ENCODE measurements at places on chromosomes 13 and 19.

DNA sequence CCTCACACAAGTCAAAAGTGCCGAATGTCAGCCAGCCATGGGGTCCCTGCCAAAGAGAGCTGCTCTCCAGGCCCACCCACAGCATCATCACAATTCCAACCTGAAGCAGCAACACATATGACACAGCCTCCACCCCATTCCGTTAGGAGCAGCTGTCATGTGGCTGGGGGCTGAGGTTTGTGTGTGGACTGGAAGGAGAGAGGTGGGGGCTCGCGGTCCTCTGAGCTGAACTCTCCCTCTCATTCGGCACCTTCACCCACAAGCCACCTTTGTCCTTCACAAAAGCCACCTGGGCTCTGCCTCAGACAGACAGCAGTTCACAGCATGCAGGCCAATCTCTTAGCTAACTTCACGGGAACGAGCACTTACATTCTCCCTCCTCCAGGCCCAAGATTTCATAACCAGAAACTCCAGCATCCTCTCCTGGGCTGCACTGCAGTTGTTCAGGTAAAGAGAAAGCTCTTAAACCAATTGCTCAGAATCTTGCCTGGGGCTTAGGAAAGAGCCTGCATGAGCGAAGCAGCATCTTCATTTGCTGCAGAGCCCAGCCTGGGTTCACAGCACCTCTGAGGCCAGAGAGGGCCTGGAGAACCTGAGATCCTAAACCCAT, 7.2 kb downstream of the RAB20 start:
- no peak for DNase-seq

GRCh38 chr13:111120422-111120821, 5.3 kb downstream of the ARHGEF7 start:
- no peak for DNase-seq

- no peak for DNase-seq
Observed at GRCh38 chr13:97262058-97262457, 39.9 kb downstream of the MBNL2 start.

DNA sequence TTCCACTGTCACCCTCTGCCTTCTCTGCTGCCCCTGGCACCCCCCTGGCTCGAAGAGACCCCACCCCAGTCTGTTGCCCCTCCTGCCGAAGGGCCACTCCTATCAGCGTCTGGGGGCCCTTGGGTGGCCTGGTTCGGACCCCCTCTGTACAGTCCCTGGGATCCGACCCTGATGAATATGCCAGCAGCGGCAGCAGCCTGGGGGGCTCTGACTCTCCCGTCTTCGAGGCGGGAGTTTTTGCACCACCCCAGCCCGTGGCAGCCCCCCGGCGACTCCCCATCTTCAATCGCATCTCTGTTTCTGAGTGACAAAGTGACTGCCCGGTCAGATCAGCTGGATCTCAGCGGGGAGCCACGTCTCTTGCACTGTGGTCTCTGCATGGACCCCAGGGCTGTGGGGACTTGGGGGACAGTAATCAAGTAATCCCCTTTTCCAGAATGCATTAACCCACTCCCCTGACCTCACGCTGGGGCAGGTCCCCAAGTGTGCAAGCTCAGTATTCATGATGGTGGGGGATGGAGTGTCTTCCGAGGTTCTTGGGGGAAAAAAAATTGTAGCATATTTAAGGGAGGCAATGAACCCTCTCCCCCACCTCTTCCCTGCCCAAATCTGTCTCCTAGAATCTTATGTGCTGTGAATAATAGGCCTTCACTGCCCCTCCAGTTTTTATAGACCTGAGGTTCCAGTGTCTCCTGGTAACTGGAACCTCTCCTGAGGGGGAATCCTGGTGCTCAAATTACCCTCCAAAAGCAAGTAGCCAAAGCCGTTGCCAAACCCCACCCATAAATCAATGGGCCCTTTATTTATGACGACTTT, 2.0 kb downstream of the ZFP36 start:
- no peak for DNase-seq
